Eye (tissue), 1 donor: ENCODE measurements at places on chromosomes 2 and 18.

DNA sequence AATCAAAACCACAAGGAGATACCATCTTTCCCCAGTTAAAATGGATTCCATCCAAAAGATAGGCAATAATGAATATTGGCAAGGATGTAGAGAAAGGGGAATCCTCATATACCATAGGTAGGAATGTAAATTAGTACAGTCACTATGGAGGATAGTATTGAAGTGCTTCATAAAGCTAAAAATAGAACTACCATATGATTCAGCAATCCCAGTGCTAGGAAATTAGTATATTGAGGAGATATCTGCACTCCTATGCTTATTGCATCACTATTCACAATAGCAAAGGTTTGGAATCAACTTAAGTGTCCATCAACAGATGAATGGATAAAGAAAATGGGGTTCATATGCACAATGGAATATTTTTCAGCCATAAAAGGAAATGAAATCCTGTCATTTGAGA lies 251.2 kb downstream of the ZNF804A start:
- DNase-seq, result no peak

DNA sequence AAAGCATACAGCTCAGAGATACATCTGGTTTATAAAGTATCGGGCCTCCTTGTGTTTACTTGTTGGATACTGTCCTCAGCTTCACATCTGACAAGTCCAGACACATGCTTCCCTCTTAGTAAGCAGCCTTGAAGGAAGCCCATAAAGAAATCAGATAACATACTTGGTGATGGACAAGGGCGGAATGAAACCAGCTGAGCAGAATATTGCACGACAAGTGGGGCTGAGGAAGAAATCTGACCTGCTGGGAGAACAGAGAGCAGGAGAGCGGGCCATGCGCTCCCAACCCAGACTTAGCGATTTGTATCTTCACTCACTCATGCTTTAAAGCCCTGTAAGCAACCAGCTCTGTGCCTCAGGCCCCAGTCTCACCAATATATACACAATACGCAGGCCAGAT lies 208.4 kb downstream of the CDH20 start:
- no peak for DNase-seq

DNA sequence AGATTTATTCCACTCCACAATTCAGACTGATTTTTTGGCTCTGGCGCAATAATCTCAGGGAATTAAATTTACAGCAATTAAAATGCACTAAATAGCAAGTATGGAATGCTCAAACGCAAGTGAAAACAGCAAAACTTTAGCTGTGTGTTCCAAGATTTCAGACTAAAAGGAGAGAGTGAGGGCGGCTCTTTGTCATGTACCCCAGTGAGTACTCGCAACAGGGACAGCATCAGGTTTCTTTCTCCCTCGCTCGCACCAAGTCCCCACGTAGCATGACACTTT lies 1.1 kb downstream of the ROCK2 start:
- DNase-seq, result no peak

DNA sequence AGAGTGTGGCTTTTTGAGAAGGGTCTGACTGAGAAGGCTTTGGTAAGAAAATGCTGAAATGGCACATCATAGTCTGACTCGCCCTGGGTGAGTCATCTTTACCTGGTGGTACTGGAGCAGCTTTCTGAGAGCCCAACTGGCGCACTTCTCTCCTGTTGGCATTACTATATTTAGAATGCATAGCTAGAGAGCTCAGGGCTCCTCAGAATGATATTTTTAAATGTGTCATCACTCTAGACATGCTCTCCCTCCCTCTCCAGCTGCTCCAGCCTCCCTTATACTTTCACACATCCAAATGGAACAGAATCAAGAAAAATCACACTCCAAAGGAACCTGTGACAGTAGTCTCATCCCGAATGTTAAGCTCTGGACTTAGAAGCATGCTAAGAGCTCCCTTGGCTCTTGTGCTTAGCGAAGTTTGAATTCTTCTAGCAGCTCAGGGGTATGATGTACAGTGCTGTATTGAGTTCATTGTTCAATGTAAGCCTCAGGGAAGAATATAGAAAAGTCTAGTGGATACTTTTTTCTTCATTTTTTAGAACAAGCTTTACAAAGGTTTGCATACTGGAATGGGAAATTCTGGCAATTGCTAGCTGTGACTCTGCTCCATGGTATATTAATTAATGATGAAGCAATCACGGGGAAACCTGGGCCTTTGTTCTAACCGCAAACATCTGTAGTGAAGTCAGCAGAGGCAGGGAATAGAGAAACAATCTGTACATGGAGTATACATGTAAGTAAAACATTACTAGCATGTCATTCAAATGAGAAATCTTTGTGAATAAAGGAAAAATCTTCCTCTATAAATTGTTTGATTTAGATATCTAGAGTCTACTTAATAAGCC lies 751.2 kb upstream of the NRXN1 start:
- DNase-seq, result peak; percentile 59

GRCh38 chr2:172861098-172861497 lies 125.5 kb downstream of the RAPGEF4 start:
- peak; percentile 74 for DNase-seq
